Bone marrow (tissue), 2 donors: ENCODE measurements at places on chromosomes 6 and 20.

DNA sequence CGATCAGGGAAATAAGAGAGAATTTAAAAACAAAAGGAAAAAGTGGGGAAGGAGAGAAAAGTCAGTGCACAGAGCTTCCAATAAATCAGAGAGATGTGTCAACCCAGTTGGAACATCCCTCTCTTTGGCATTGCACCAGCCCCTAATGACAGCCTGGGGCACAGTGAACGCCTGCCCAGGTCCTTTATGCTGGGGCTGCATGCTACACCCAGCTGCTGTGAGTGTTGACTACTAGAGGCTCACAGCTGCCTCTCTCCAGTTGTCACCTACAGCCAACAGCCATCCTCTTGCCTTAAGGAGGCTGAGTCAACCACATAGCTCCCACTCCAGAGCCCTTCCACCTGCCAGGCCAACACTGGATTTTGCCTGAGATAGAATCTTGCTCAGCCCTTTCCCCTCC is 19.0 kb downstream of the OR2H2 start:
- no peak for DNase-seq

- no peak for DNase-seq
Measured at GRCh38 chr6:42338744-42339222, 112.9 kb downstream of the TRERF1 start.

DNA sequence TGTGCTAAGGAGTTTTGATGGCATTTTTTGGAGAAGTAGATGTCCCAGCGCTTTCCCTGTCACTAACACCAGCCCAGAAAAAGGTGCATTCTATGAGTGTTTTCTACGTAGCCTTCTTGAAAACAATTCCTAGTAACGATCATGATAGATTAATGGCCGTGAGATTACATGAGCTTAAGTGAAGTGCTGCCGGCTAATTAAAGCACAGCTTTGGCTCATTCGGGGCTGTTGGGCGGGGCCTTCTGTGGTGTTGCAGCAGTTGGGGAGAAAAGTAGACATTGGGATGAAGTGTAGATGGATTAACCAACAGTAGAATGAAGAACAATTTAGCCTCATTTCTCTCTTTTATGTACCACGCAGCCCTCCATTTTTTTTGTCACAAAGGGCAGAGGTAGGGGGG is 20.8 kb upstream of the TRAF3IP2 start:
- no peak for DNase-seq

DNA sequence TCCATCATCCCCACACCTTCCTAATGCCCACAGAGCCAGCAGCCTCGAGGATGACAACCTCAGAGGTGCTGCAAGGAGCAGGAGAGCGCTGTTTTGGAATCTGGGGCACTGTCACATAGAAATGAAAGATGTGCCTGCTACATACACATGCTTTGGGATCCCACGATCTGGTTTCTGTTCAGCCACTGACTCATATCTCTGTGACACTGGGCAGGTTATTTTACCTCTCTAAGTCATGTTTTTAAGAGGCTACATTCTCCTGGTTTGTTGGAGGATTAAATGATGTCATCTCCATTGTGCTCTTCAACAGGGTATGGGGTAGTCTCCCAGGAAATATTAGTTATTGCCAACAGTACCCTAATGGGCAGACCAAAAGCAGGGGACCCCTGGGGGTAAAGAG is 32.6 kb upstream of the TAB2 start:
- no peak for DNase-seq

- DNase-seq: no peak
Measured at GRCh38 chr6:134245041-134245440, 72.9 kb downstream of the SGK1 start.

DNA sequence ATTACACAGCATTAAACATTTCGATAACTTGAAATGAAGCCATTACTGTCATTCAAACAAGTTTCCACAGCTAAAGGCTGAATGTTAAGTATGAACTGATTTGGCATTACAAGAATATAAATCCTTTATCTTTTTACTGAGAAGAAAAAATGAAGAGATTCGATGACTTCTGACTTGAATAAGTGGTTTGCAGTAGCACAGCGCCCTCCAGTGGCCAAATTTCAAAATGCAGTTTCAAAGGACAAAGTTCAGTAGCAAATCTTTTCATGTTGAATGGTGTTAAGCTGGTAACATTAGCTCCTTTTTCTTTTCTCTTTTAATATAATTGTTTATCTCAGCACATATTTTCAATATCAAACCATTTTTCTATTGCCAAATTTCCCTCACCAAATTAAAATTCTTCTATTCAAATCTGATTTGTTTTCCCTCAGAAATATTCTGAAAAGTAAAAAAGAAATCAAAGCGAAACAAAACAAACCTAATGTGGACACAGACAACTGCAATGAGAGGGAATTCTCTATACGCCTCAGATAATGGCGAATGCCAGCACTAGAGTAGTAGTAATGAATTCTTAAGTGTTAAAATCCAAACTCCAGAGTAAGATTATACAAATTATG is 145.7 kb downstream of the BTBD9 start:
- DNase-seq: peak; percentile 29

DNA sequence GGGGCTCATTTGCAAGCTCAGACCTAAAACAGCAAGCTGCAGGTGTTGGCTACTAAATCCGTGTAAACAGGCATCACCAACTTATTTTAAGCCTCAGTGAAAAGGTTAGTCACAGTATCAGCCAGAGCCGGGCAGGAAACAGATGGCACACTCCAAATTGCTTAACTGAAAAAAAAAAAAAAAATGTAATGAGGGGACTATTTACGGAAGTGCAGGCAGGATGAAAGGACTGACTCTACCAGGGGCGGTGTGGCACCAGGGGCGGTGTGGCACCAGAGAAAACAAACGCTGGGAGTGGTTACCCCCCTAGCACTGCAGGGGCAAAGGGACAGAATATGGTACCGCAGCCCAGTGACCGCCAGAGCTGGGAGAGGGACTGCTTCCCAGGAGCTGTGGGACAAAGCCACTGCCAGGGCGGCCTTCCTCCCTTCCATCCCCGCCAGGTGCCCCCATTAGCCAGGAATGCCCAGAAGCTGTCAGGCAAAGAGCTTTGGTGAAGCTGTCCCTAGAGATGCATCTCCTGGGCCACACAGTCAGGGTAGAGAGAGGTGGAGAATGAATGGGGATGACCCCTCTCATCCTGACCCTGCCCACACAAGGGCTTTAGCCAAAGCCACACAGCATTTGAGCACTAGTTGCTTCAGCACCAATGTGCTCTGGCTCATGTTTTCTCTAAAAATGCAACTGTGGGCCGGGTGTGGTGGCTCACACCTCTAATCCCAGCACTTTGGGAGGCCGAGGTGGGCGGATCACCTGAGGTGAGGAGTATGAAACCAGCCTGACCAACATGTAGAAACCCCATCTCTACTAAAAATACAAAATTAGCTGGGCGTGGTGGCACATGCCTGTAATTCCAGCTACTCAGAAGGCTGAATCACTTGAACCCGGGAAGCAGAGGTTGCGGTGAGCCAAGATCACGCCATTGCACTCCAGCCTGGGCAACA is 39.6 kb upstream of the GFOD1 start:
- no peak for DNase-seq

GRCh38 chr20:35648836-35649235 is 15.9 kb downstream of the CPNE1 start:
- no peak for DNase-seq

- DNase-seq: no peak
Measured at GRCh38 chr20:24497851-24498250, 28.4 kb downstream of the SYNDIG1 start.

GRCh38 chr6:4656106-4656505 is 120.1 kb upstream of the CDYL start:
- no peak for DNase-seq

DNA sequence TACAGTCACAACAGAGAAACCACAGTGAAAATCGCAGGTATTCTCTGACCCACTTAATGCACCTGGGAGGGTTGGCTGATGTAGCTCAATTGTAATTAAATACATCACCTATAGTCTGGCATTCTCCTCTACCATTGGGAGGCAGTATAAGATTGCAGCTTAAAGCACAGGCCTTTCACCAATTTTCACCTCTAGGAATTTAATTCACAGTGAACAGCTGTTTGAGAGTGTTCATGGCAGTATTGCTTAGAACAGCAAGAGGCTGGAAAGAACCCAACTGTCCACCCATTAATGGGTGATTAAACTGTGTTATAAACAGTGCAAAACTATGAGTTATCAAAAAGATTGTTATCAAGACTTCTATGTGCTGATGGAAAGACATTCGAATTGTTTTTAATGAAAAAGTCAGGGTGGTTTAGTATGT is 2.0 kb downstream of the EDEM2 start:
- no peak for DNase-seq

- DNase-seq: no peak
Measured at GRCh38 chr20:42443200-42443599, 746.5 kb downstream of the PTPRT start.

DNA sequence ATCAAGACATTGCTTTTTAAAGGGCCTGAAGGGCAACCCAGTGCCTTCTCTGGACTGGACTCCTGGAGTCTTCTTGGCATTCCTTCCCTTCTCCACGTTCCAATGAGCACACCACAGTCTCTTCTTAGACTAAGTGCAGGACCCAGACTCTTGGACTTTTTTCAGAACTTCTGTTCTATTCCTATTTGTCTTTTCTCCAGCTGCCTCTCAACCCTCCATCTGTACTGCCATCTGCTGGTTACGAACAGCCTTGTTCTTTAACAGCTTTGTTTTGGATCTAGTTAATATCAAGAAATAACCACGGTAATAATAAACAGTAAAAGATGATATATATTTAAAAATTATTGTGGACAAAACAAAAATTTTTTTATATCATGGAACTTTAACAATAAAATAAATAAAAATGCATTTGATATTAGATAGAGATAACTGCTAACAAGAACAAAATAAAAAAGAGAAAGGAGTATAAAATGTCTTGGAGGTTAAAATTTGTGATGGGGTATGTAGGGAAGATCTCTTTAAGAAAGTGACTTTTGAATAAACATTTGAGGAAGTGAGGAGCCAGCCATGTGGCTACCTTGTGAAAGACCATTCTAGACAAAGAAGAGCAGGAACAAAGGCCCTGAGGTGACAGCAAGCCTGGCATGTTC is 105.1 kb upstream of the HCRTR2 start:
- no peak for DNase-seq

DNA sequence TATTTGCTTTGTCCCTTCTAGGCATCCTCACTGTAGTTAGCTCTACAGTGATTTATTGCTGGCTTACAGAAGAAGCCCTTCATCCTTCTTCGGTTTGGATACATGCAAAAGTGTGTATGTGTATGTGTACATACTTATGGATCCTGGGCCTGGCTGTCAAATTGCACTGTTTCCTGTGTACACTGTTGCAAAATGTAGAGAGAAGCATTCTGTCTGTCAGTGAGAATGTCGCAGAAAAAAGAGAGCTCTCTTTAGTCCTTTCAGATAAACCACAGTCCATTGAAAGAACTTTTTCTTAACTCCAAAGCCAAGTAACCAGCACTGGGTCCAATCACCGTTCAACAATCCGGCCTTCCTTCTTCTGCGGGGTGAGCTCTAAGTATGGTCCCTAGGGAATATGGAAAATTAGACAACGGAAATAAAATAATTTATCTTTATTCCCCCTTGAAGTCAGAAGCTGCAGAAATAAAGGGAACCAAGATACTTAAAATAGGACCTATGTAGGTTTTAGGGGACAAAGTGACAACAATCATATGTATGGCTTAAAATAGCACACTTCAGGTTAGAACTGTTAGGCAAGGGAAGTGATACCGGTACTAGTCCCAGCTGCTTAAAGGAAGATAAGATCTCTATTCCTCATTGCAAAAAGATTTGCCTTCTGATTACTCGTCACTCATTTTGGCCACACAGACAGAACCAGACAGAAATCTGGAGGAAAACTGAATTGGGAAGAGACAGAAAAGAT is 107.0 kb downstream of the CD83 start:
- no peak for DNase-seq

- DNase-seq: no peak
Measured at GRCh38 chr6:5846889-5847288, 159.8 kb downstream of the NRN1 start.

DNA sequence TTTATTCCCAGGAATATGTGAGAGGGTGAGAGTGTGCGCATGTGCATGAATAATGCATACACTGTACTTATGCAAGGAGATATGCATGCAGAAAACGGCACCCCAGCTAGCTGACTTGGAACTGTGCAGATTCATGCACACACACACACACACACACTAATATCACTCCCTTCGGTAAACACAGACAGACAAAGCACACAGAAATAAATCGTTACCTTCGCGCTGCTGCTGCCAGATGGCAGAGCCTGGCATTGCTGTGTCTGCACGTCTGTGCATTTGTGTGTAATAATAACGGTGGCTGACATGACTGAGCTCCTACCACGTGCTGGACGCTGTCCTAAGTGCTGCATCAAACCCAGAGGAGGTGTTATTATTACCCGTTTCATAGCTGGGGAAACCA is 36.8 kb downstream of the PREX1 start:
- DNase-seq: no peak

- no peak for DNase-seq
Measured at GRCh38 chr6:108071736-108072276, 2.7 kb downstream of the OSTM1 start.

DNA sequence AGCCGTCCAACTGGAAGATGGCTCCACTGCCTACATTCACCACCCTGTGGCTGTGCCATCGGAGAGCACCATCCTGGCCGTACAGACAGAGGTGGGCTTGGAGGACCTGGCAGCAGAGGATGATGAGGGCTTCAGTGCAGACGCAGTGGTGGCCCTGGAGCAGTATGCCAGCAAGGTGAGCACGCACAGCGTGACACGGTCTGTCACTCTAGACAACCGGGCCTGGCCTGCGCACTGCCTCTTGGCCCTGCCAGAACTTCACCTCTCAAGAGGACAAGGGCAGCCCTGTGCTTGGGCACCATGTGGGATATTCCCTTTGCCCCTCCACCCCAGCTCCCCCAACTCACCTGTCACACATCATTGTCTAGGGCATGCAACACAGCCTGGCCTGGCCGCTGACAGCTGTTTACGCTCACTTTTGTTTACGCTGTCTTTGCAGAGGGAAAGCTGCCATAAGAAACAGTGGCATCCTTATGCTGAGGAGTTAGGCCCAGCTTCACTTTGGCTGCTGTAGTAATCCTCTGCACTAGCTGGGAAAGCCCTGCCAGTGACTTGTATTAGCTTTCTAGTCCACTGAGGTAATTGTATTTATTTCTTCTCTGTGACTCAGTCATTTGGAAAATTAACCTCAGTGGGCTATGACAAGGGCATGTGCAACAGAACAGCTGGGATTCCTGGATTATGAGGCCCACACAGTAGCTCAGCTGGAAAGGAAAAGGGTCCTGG is 9.8 kb upstream of the DEF6 start:
- DNase-seq: no peak

- DNase-seq: no peak
Measured at GRCh38 chr6:74259981-74260380, 564.0 kb downstream of the CD109 start.

- no peak for DNase-seq
Measured at GRCh38 chr6:154882107-154882506, 113.0 kb upstream of the TIAM2 start.

GRCh38 chr6:24441599-24441904 is 38.8 kb downstream of the MRS2 start:
- DNase-seq: no peak

- no peak for DNase-seq
Measured at GRCh38 chr6:75296811-75297779, 12.5 kb upstream of the TMEM30A start.

GRCh38 chr20:63933646-63934045 is 22.6 kb downstream of the UCKL1 start:
- DNase-seq: no peak

GRCh38 chr6:21593927-21594415 is 420 bp downstream of the SOX4 start:
- DNase-seq: peak; percentile 47

GRCh38 chr20:23776067-23776771 is 25.5 kb upstream of the CST1 start:
- DNase-seq: no peak
